ENCODE measurements at places on chromosomes 2 and 18. TPM values are rescaled to one million over a fixed set of nuclear protein-coding genes. Genes with fewer than 3 reads are reported as not detected.

- DNase-seq, result peak; percentile 54
These were observed at the start of gene RNF152 for GRCh38 chr18:61892683-61893308. Gene RNF152 (minus strand): TSS chr18:61893007. CDS start chr18:61816463, 76,544 bp downstream.

GRCh38 chr2:205704127-205704741 lies 21.9 kb downstream of the NRP2 start:
- no peak for DNase-seq

- no peak for DNase-seq
These were observed 50.1 kb downstream of the CD226 start for GRCh38 chr18:69897397-69898108.

LDAH gene
- total RNA-seq, result 25.9 TPM

TXNDC2 gene
- total RNA-seq, result not detected

DNA sequence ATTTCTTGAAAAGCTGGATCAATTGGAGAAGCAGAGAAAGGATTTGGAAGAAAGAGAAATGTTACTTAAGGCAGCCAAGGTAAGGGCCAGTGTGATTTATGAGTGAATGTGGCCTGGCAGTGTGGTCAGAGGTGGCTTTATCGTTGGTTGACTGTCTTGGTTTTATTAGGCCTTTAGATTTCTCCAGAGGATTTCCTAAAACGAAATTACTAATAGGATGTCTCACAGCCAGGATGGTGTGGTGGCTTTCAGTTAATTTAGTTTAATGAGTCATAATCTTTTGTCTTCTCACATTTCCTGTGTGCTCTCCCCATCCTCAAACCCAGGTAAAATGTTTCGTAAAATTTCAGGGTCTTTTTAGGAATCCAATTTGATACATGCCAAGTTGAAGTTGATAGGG lies 100.8 kb downstream of the TAF4B start:
- DNase-seq, result no peak

- no peak for DNase-seq
These were observed 488.7 kb upstream of the ID2 start for GRCh38 chr2:8193146-8193545.

PLEKHH2 gene
- total RNA-seq, result 1.6 TPM

- no peak for DNase-seq
These were observed 856 bp downstream of the FAM228A start for GRCh38 chr2:24175631-24176187.

DNA sequence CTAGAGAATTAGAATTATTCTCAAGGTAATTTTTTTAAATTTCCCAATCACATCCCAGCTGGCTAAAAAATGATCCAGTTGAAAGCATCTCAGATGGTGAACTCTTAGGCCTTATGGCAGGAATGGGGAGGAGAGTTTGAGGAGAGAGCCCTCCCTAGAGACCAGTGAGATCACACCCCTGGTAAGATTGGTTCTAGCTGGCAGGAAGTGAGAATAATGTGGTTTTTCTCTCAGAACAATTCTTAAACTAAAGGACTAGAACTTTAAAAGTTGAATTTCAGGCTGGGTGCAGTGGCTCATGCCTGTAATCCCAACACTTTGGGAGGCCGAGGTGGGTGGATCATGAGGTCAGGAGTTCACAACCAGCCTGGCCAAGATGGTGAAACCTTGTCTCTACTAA lies 120.2 kb downstream of the MYO3B start:
- DNase-seq, result no peak

SLC23A3 gene
- 13.8 TPM for total RNA-seq
